ENCODE measurements at places on chromosomes 16 and 17.

DNA sequence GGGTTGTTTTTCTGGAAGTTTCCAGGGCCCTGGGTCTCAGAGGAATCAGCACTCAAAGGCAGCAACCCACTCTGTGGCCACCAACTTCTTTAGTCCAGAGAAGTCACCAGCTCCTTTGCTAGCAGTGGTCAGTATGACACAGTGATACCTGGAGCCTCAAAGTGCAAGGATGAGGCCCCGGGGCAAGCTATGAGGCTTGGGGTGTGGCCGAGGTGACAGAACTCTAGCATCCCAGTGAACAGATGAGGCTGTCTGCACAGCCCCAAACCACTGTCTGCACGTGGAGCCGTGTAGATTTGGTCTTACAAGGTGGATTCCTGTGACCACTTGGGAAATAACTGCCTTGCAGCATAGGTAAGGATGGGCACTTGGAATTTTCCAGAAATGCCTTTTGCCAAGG, 24.9 kb downstream of the TEKT5 start:
- DNase-seq: no peak

- DNase-seq: no peak
Observed at GRCh38 chr17:28527181-28527681, 21.1 kb downstream of the FOXN1 start.

DNA sequence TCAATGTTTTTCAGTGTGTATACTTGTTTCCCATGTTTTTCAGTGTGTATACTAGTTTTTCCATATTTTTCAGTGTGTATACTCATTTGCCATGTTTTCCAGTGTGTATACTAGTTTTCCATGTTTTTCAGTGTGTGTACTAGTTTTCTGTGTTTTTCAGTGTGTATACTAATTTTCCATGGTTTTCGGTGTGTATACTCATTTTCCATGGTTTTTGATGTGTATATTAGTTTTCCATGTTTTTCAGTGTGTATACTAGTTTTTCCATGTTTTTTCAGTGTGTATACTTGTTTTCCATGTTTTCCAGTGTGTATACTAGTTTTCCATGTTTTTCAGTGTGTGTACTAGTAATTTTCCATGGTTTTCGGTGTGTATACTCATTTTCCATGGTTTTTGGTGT, 152.7 kb upstream of the NOL11 start:
- DNase-seq: no peak

GRCh38 chr16:61792194-61792909, 243.9 kb downstream of the CDH8 start:
- DNase-seq: no peak

- no peak for DNase-seq
Observed at GRCh38 chr16:68375801-68376536, 65.2 kb downstream of the PRMT7 start.

DNA sequence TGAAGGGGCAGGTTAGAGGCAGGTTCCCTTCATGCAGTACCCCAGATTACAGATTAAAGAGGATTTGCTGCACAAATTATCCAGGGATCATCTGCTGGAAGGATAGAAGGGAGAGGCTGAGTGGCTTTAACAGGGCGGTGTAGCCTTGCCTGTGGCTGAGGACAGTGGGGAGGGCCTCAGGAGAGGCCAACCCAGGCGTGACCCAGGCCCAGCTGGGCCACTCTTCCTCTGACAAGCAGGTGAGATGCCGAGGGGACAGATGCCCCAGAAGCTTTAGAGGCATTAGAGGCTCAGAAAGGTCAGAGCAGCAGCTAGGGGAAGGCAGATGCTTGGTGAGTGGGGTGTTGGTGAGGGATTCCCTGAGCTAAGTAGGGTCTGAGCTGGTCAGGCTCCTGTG, 18.1 kb upstream of the MTMR4 start:
- no peak for DNase-seq

DNA sequence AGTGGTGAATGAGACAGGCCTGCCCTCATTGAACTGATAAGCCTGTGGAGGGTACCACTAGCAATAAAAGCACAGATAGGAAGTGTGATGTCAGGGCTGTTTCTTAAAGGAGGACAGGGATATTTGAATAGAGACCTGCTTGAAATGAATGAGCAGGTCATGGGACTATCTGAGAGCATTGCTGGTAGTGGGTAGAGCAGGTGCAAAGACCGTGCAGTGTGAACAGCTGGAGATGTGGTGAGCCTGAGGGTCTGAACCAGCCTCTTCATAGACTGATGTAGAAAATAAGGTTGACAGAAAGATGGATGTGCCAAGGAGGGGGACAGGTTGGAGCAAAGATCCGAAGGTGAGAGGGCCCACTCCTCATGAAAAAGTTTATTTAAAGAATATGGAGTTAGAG, 2.4 kb downstream of the NUP93 start:
- no peak for DNase-seq

DNA sequence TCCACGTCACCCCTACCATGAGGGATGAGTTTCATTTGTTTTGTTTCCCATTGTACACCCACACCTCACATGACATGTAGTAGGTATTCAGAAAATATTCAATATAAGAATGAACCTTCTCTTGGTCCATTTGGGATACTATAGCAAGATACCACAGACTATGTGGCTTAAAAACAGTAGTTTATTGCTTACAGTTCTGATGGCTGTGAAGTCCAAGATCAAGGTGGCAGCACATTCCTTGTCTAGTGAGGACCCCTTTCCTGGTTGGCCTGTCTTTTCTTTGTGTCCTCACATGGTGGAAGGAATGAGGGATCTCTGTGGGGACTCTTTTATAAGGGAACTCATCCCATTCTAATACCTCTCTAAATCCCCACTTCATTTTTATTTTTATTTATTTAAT, 36.2 kb upstream of the CRYM start:
- no peak for DNase-seq

DNA sequence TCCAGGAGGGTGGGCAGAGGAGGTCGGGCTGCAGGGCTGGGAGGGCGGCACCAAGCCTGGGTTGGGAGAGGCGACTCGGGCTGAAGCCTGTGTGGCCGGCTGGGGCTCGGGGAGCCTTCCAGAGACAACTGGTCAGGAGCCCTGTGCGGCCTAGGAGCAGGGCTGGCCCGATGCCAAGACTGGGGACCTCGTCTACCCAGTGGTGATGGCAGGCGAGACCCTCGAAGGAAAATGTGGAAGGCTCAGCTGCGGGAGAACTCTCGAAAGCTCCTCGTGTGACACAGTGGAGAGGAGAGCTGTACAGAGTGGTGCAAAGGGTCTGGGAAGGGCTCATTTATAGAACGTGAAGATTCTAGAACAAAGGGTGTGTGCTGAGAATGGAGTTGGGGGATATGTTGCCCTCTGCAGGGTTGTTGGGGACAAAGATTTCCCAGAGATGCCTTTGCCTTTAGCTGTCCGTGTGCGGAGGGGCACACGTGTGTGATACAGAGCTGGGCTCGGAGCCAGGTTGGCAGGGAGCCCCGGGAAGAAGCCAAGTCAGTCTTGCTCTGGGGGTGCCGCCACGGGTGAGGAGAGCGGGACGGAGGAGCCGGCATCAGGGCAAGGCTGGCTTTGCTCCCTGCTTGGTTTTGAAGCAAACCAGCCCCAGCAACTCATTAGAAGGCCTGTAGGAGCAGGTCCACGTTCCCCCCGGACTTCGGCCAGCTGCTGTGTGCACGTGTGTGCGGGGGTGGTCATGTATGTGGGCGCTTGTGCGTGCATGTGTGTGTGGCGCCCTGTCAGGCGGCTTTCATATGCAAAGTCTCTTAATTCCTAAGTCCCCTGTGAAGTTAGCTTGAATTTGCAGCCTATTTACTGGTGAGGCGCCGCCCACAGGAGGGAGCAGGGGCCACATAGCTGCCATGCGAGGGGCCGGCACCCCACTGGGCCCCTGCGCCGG, 132.4 kb upstream of the CHMP6 start:
- DNase-seq: no peak

DNA sequence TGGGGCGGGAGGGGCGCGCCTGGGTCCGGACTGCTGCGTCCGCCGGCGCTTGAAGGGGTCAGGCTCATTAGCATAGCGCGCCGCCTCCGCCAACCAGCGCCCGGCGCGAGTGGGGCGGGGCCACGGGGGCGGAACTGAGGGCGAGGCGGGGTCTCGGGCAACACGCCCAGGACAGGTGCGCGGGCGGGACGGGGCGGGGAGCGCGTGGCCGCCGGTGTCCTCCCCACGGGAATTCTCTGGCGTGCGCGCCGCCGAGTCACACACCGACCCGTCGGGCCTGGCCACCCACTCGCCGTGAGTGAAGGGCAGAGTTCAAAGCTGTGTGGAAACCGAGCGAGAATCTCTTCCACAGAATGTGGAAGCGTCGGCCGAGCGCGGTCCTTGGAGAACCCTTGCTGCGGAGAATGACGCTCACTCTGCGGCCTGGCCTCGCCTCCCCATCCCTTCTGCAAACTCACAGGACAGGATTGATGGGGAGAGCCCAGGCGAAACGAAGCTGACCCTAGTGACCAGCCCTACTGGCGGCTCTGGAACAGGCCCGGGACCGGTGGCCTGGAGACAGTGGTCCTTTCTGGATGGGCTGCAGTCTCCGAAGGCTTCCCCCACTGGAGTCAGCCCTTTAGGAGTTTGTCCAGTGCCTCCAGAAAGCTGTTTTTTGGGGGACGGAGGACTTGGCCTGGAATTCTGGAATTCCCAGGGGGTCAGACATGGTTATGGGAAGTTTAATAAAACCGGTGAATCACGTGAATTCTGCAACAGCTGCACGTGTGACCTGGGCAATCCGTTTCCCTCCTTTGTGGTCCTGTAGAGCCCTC, at the start of gene SNAI3:
Gene SNAI3, minus strand, starts transcription at position 69 of the 815 bp plus-strand sequence. CDS start 101 bp downstream, outside the sequence.
- peak; percentile 82 for DNase-seq

- no peak for DNase-seq
Observed at GRCh38 chr16:28499854-28500253, 5.4 kb downstream of the APOBR start.

- DNase-seq: no peak
Observed at GRCh38 chr16:86478779-86479178, 31.5 kb upstream of the FOXF1 start.

GRCh38 chr17:59377410-59377809, 46.0 kb downstream of the YPEL2 start:
- DNase-seq: no peak

GRCh38 chr16:53042235-53042701, 10.4 kb downstream of the CHD9NB start:
- DNase-seq: no peak

DNA sequence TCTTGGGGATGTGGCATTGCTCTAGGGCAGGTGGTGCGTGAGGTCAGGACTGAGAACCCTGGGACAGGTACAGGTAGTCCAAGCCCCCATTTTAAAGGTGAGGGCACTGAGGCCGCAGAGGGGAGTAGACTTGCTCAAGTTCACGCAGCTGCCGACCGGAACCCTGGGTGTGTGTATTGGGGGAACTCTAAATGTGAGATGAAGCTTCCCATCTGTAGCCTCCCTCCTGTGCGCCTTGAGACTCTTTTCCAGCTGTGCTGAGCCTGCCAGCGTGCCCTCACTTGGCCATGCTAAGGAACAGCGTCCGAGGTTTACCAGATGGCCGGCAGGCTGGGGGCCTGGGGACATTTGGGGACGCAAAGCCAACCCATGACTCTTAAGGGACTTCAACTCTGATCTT, 79.0 kb upstream of the CDC42EP4 start:
- no peak for DNase-seq

- DNase-seq: no peak
Observed at GRCh38 chr17:142102-142661, 4.8 kb downstream of the SCGB1C2 start.

DNA sequence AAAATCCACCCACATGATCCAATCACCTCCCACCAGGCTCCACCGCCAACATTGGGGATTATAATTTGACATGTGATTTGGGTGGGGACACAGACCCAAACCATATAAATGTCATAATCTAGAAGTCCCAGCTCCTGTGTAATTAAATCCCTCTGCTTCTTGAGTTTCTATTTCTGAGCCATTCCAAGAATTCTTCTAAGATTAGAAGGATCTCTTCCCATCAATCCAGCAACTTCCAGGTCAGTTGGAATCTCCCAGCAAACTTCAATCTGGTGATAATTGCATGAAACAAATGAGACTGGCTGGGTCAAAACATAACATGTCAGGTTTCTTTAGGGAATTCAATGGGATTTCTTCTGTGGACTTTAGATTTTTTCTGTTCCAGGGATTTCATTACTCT, 127.8 kb upstream of the CDH5 start:
- DNase-seq: no peak

GRCh38 chr17:147796-148740, 10.7 kb downstream of the SCGB1C2 start:
- no peak for DNase-seq

GRCh38 chr16:56269281-56269680, 78.0 kb downstream of the GNAO1 start:
- no peak for DNase-seq

- no peak for DNase-seq
Observed at GRCh38 chr16:27906883-27907282, 156.6 kb downstream of the GSG1L start.

DNA sequence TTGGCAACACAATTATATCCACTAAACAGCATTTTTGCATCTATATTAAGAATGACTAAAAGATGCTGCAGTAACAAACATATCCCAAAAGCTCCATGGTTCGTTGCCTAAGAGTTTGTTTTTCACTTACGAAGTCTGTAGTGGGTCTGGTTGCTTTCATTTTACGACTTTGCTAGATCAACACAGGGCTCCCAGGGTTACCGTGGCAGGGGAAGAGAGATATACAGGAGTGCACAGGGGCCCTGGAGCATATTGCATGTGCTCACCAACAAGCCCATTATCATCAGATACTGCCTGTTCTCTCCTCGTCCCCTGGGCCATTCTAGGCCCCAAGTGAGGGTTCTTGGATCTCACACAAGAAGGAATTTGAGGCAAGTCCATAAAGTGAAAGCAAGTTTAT, 3.1 kb upstream of the MMP2 start:
- no peak for DNase-seq

- DNase-seq: no peak
Observed at GRCh38 chr16:56604966-56605365, 3.4 kb upstream of the MT2A start.

GRCh38 chr17:27928587-27928986, 35.4 kb upstream of the LYRM9 start:
- no peak for DNase-seq

DNA sequence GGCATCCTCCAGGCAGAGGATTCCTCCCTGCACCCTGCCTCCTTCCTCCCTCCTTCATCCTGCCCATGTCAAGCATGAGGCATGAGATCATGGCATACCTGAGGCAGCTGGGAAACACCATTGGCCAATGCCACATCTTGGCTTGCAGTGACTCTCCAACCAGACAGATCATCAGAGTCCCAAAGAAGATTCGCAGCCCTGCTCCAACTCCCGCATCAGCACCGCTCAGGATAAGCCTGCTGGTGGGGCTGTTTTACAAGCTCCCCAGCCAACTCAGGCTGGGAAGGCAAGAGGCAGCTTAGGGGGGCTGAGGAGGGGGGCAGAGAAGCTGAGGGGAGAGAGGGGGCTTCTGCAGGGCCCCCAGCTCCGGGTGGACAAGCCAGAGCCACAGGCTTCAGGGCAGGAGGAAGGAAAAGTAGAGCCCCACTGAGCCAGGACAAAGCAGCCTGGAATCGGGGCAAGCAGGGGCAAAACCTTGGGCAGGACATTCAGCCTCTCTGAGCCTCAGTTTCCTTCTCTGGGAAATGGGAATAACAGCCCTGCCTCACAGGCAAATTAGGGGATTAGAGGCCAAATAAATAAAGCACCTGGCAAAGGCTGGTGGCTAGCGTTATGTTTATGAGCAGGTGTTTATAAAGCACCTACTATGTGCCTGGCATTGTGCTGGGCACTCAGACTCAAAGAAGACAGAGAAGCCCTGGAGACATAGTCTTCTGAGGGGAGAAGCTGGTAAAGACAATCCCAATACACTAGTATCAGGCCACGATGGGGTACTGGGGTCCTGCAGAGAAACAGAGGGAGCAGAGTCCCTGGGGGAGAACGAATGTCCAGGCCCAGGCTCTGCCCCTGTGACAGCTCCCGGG, 88.1 kb downstream of the GOSR1 start:
- DNase-seq: no peak

GRCh38 chr16:87425941-87426340, 33.8 kb downstream of the MAP1LC3B start:
- no peak for DNase-seq
